Neural progenitor cell (in vitro differentiated cells): ENCODE measurements at places on chromosomes 2 and 18. TPM values are rescaled to one million over a fixed set of nuclear protein-coding genes. Genes with fewer than 3 reads are reported as not detected.

Gene GALNT14
- 6.0 and 6.4 TPM in 2 replicates for total RNA-seq

Gene TSGA10
- 5.8 and 6.6 TPM in 2 replicates for total RNA-seq

Gene RPL31
- 2,151 and 2,596 TPM in 2 replicates for total RNA-seq

Gene C2orf80
- total RNA-seq = 0.81 TPM in 1 of 2 replicates, not detected in the other

Gene GCG
- total RNA-seq = not detected in 2 replicates
